ENCODE measurements at places on chromosomes 5 and 9. TPM values are rescaled to one million over a fixed set of nuclear protein-coding genes. Genes with fewer than 3 reads are reported as not detected.
A peak's percentile ranks its signal among the peaks of the same experiment; 100 is the strongest.

- H3K27me3 ChIP-seq, result no peaks in the 10 kb centered on the region
- H3K27ac ChIP-seq, result no peak overlapping the region
- no peak for DNase-seq
- H3K36me3 ChIP-seq, result peaks cover 2% of the 10 kb centered on the region
These were observed 42.7 kb upstream of the NCS1 start for GRCh38 chr9:130129432-130130061.

TRPM3 gene
- not detected for total RNA-seq

DNA sequence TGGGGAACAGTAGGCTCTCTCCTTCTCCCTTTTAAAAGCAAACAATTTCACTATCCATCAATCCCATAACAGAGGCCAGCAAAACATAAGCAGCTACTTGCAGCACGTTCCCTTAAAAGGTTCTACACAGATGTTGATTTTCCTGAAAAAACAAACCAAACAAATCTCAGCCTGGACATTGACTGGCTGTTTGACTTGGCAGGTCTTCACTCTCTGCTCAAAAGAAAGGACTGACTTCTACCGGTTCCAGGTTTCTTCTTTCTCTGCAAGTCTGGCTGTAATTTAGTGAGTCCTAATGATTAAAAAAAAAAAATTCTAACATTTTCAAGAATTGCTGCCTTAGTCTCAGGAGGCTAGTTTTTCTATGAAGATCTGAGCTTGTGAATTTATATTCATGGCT, 203.1 kb upstream of the EFNA5 start:
- H3K4me3 ChIP-seq, result no peak overlapping the region
- 0 out of 2 replicates have a peak, but pooled peaks cover 3% of the 10 kb centered on the region for H3K4me1 ChIP-seq
- H3K27ac ChIP-seq, result no peak overlapping the region
- H3K27me3 ChIP-seq, result no peaks in the 10 kb centered on the region
- DNase-seq, result no peak

- no peak overlapping the region for H3K4me3 ChIP-seq
- H3K27me3 ChIP-seq, result no peaks in the 10 kb centered on the region
- H3K27ac ChIP-seq, result no peak overlapping the region
- no peaks in the 10 kb centered on the region for H3K36me3 ChIP-seq
These were observed 14.4 kb upstream of the MEIKIN start for GRCh38 chr5:131959906-131960305.

TMEFF1 gene
- not detected for total RNA-seq

GRCh38 chr9:72271613-72272478, 93.2 kb downstream of the ZFAND5 start:
- H3K4me3 ChIP-seq, result no peak overlapping the region
- no peaks in the 10 kb centered on the region for H3K36me3 ChIP-seq
- peaks cover 4% of the 10 kb centered on the region for H3K4me1 ChIP-seq
- DNase-seq, result peak; percentile 83

- DNase-seq, result no peak
- peaks cover 22% of the 10 kb centered on the region for H3K36me3 ChIP-seq
- no peak overlapping the region for H3K4me3 ChIP-seq
- peaks cover 50% of the 10 kb centered on the region for H3K4me1 ChIP-seq
These were observed 25.1 kb downstream of the RNF145 start for GRCh38 chr5:159184236-159184635.

- H3K36me3 ChIP-seq, result no peaks in the 10 kb centered on the region
- no peak overlapping the region for H3K27ac ChIP-seq
- H3K4me1 ChIP-seq, result no peaks in the 10 kb centered on the region
- no peak for DNase-seq
These were observed 78.4 kb upstream of the ITGA1 start for GRCh38 chr5:52709167-52709925.

DNA sequence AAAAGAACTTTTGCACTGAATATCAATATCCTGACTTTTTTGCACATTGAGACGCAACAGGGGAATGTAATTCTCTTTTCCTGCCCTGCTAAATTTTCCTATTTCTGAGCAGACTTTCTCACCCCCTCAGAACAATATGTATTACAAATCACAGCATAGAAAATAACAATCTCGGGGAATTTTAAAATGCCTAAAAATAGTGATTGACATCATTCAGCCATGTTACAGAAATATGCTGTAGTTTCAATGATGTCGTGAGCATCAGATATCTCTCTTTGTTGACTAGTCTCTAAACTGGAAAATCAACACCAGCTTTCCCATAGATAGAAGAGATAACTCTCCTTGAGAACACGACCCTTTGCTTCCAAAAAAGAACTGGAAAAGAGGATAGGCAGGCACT, 166.7 kb downstream of the ZDHHC21 start:
- H3K4me3 ChIP-seq, result no peak overlapping the region
- no peak overlapping the region for H3K27ac ChIP-seq
- no peak for DNase-seq

DBH gene
- total RNA-seq, result not detected

DNA sequence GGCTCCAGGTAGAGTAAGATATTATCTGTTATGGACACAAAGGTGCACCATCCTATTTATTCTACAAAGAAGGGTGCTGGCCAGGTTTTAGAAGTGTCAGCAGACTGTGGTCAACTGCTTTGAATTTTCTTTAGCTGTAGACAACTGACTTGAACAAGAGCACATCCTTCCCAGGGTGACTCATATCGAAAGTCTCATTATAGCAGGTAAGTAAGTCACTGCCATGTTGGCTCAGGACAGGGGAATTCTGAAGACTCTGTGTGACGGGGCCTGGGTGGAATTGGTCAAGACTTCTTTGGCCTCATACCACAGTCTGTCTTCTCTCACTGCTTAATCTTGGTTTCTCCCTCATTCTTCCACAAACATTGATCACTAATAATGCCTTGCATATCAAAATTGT, 214.5 kb upstream of the CDH9 start:
- H3K4me3 ChIP-seq, result no peak overlapping the region
- no peak overlapping the region for H3K27ac ChIP-seq
- DNase-seq, result no peak
- H3K36me3 ChIP-seq, result no peaks in the 10 kb centered on the region
- no peaks in the 10 kb centered on the region for H3K27me3 ChIP-seq

DNA sequence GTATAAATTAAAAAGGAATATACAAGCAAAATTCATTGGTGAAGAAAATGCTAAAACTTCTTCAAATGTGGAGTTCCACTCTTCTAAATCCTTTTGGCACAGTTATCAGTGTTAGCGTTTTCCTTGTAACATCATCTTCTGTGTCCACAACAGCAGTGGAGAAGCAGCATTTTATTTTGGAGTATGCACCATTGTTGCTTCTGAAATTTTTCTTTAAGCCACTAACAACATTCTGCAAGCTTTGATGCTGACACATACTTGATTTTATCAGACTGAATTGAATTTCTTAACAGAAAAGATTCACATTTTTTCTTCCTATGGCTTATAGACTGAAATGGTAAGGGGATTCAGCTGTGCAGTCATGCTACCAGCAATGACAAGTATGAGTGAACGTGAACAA, 60.8 kb upstream of the PTGER4 start:
- DNase-seq, result no peak
- H3K27me3 ChIP-seq, result no peaks in the 10 kb centered on the region
- H3K4me1 ChIP-seq, result no peaks in the 10 kb centered on the region
- H3K36me3 ChIP-seq, result no peaks in the 10 kb centered on the region
- no peak overlapping the region for H3K4me3 ChIP-seq

DNA sequence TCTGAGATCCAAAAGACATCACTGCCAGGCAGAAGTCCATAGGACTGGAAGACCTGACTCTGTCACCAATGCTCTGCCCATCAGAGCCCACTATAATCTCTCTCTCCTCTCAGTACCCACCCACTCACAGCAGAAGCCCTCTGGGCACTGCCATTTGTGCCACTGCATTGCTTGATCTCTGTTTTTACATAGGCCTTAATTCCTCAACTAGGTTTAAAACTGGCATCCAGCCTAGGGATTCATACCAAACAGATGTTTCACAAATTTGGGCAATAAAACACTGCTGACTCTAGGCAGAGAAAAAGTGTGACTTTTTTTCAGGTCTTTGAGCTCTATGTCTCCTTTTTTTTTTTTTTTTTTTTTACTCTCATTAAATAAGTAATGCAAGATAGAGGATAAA, 91.1 kb upstream of the RANBP3L start:
- no peak for DNase-seq
- H3K27ac ChIP-seq, result no peak overlapping the region
- H3K4me1 ChIP-seq, result peaks cover 3% of the 10 kb centered on the region
- H3K36me3 ChIP-seq, result no peaks in the 10 kb centered on the region
- H3K27me3 ChIP-seq, result no peaks in the 10 kb centered on the region
- H3K4me3 ChIP-seq, result no peak overlapping the region

SYK gene
- total RNA-seq, result 151 TPM

DNA sequence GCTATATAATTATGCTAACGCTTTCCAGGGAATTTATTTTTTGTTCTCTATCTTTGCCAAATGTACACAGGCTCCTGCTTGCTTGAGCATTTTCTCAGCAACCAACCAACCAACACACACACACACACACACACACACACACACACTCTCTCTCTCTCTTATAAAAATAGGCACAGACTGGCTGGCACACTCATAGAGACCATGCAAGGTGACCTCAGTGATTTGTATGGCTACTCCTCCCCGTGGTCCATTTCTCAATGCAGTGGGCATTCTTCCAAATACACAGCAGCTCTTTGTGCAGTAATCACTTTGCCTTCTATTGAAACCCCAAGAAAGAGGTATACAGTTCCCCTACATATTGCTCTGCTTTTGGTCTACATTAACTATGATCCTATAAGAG, 416.0 kb downstream of the MAN2A1 start:
- H3K27me3 ChIP-seq, result no peaks in the 10 kb centered on the region
- H3K4me3 ChIP-seq, result no peak overlapping the region
- no peak overlapping the region for H3K27ac ChIP-seq
- no peak for DNase-seq
- H3K36me3 ChIP-seq, result no peaks in the 10 kb centered on the region
- H3K4me1 ChIP-seq, result no peaks in the 10 kb centered on the region

DNA sequence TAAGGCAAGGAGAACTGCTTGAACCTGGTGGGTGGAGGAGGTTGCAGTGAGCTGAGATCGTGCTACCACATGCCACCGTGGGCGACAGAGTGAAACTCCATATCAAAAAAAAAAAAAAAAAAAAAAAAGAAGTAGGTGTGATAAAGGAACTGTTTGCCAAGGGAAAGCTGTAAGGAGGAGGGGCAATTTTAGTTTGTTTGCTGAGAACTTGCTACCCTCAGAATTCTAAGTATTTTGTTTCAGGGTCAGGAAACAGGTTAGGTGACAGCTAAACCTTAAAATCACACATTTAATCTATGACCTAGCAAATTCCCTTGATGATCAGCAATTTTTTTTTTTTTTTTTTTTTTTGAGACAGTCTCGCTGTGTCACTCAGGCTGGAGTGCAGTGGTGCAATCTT, 7.2 kb upstream of the ARRDC3 start:
- no peak for DNase-seq
- H3K27ac ChIP-seq, result no peak overlapping the region
- H3K4me1 ChIP-seq, result no peaks in the 10 kb centered on the region
- H3K4me3 ChIP-seq, result no peak overlapping the region
- H3K27me3 ChIP-seq, result no peaks in the 10 kb centered on the region

DNA sequence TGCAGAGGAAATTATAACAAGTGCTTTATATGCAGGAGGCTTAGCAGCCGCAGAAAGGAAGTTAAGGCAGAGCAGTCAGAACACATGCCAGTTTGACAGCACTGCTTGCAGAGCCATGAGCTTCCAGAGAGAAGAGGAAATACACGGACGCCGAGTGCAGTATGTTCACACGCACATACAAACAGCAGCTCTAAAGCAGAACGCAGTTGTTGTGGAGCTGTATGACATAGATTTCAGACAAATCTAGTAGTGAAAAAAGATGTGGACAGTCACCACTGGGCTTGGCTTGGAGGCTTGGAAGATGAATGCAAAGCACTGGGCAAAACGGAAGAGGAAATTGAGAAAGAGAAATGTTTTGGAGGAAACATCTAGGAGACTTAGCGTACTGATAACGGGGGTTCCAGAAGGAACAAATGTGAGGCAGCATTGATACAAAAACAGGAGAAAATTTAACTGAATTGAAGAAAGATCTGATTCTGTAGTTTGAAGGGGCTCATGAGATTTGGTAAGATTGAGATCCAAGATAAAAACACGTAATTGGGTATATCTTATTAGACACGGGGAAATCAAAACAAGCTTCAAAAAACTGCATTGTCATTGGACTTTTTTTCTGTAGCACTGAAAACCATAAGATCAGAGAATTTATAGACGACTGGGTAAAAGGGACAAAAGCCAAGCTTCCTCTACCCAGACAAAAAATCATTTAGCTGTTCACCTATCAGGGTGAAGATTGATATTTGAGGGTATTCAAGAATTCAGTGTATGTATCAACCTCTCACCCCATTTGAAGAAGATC, 19.6 kb upstream of the ROPN1L start:
- peaks cover 47% of the 10 kb centered on the region for H3K36me3 ChIP-seq
- no peak for DNase-seq
- H3K27me3 ChIP-seq, result no peaks in the 10 kb centered on the region
- no peak overlapping the region for H3K4me3 ChIP-seq

TAF1L gene
- total RNA-seq, result not detected

GRCh38 chr9:129910628-129911567, 75.6 kb downstream of the USP20 start:
- H3K27me3 ChIP-seq, result no peaks in the 10 kb centered on the region
- no peak overlapping the region for H3K27ac ChIP-seq
- no peak for DNase-seq
- peaks cover 22% of the 10 kb centered on the region for H3K36me3 ChIP-seq

DNA sequence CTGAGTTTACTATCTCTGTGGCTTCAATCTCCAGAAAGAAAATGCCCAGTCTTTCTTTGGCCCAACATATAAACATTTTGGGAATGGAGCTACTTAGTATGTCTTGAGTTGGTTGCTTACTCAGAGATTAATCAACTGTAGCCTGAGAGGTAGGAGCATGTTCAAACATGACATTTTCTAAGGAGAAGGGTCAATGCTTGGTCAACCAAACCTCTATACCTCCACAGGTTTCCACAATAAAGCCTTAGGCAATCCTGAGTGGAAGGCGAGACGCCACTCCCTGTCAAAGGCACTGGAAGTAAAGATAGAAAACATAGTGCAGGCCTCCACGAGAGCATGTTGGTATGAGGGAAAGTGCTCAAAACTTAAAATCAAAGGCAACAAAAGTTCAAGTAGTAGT, 411.4 kb downstream of the KCTD16 start:
- H3K27me3 ChIP-seq, result no peaks in the 10 kb centered on the region
- H3K36me3 ChIP-seq, result no peaks in the 10 kb centered on the region
- no peak overlapping the region for H3K4me3 ChIP-seq

- H3K4me1 ChIP-seq, result peaks cover 79% of the 10 kb centered on the region
- peak overlapping the region; percentile 4 for H3K4me3 ChIP-seq
- H3K27ac ChIP-seq, result peak overlapping the region; percentile 94
- H3K27me3 ChIP-seq, result no peaks in the 10 kb centered on the region
These were observed 32.2 kb downstream of the ANXA6 start for GRCh38 chr5:151125421-151125820.

CATSPER3 gene
- not detected for total RNA-seq

DNA sequence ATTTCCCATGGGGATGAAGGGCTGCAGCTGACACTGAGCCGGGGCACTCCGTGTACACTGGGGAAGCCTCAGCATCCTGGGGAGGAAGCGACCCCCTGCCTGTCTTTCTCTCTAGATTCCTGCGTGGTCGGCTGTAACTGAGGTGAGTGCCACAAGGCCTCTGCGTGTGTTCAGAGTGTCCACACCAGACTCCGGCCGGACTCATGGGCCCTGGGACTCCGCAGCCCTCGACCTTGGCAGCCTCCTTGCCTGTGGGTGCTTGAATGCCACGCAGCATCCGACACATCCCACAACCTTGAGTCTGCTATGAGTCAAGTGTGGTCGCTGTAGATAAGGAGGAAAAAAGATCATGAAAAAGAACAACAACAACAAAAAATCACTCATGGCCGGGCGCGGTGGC, 23.4 kb downstream of the PAEP start:
- no peaks in the 10 kb centered on the region for H3K4me1 ChIP-seq
- DNase-seq, result no peak
- H3K27ac ChIP-seq, result no peak overlapping the region

PAX5 gene
- total RNA-seq, result 88.9 TPM

ELAVL2 gene
- not detected for total RNA-seq

All from Karpas-422 (cell line).